Ovary (tissue), 10 donors: ENCODE measurements at places on chromosomes 13 and 19. TPM values are rescaled to one million over a fixed set of nuclear protein-coding genes. Genes with fewer than 3 reads are reported as not detected.

GRCh38 chr13:112448621-112449544, 72.7 kb downstream of the SPACA7 start:
- H3K27ac ChIP-seq: no peak overlapping the region
- no peak overlapping the region for H3K4me3 ChIP-seq
- no peaks in the 10 kb centered on the region for H3K36me3 ChIP-seq
- H3K4me1 ChIP-seq: no peaks in the 10 kb centered on the region
- no peaks in the 10 kb centered on the region for H3K27me3 ChIP-seq

Gene MUC16
- total RNA-seq: 4.0 TPM

Gene SIGLEC10
- 1.4 TPM for total RNA-seq

- no peaks in the 10 kb centered on the region for H3K4me1 ChIP-seq
- H3K4me3 ChIP-seq: no peak overlapping the region
- DNase-seq: no peak
- H3K27ac ChIP-seq: no peak overlapping the region
- H3K27me3 ChIP-seq: no peaks in the 10 kb centered on the region
Observed at GRCh38 chr13:90526711-90527110, 820.8 kb upstream of the MIR17HG start.

Gene NLRP11
- total RNA-seq: 0.62 TPM

Gene BEST2
- total RNA-seq: not detected
